ENCODE measurements at places on chromosomes 11 and 22.
A peak's percentile ranks its signal among the peaks of the same experiment; 100 is the strongest.

- H3K27me3 ChIP-seq, result no peaks in the 10 kb centered on the region
- no peak overlapping the region for H3K4me3 ChIP-seq
- H3K27ac ChIP-seq, result no peak overlapping the region
- no peaks in the 10 kb centered on the region for H3K36me3 ChIP-seq
- no peak for DNase-seq
Observed at GRCh38 chr11:72712841-72713240, 38.6 kb upstream of the PDE2A start.

DNA sequence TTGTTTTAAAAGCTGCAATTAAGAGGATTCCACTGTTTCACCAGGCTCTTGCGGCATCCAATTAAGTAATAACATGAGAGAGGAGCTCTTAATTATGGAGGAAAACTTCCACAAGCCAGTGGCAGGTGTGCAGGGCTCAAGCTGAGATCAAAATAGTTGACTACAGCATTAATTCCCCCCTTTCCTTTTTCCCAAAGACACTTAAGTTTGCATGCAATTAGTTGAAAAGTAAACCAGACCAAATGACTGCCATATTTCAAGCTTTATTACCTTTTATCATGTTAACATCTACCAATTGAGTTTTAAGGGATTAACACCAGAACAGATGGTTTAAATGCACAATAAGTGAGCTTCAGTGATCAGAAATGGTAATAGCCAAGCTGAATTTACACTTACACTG lies 32.1 kb downstream of the FAM168A start:
- no peak overlapping the region for H3K27ac ChIP-seq
- H3K4me1 ChIP-seq, result no peaks in the 10 kb centered on the region
- no peak overlapping the region for H3K4me3 ChIP-seq
- H3K36me3 ChIP-seq, result no peaks in the 10 kb centered on the region
- no peaks in the 10 kb centered on the region for H3K27me3 ChIP-seq

DNA sequence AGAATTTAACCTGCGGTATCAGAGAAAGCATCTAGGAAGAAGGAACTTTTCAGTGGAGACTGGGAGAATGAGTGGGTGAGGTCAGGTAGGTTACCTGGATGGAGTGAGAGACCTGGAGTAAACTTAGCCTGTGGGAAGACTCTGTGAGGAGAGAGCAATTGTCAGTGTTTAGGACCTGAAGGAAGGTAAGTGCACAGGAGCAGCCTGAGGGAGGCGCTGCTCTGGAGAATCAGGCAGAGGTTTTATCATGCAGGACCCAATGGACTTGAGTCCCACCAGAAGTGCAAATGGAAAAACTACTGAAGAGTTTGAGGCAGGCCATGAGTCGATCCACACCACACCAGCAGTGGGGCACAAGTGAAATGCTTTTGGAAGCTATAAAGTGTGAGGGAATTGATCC lies 10.6 kb upstream of the IFTAP start:
- H3K36me3 ChIP-seq, result no peaks in the 10 kb centered on the region
- H3K27ac ChIP-seq, result no peak overlapping the region
- DNase-seq, result no peak
- H3K27me3 ChIP-seq, result no peaks in the 10 kb centered on the region
- H3K4me3 ChIP-seq, result no peak overlapping the region
- H3K4me1 ChIP-seq, result peaks cover 1% of the 10 kb centered on the region

DNA sequence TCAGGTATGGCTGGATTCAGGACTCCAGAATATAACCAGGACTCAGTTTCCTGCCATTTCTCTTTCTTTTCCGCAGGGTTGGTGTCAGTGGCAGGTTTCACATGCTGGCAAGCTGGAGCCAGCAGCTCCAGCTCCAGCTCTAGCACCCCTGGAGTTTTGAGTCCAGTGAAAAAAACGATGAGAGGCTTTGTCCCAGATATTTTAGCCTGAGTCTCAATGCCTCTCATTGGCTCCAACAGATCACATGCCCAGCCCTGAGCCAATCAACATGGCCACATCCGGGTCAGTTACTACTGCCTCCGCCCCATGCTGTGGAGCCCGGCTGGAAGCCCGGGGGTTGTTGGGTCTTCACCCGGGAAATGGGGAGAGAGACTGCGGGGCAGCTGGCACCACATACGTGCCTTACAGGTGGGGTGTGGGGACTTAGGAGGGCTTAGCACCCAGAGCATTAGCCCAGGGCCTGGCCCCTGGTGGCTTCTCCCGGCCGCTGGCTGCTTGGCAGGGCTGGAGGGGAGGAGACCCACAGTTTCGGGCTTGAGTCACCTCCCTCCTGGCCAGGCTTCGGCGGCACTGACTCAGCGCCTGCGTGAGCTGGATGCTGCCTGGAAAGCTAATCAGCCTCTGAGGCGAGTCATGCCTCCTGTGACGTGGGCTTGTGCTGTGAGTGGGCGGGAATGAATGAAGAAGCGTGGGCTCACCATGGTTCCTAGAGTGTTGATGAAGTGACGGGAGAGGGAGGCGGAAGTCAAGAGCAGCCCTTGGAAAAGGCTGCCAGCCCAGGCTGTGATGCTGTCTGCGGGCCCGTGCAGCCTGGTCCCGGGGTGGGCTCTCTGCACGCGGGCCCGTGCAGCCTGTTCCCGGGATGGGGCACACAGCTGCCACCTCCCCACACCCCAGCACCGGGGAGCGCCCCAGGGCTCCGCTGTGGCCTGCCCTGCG lies 15.3 kb upstream of the MRTFA start:
- peaks cover 25% of the 10 kb centered on the region for H3K4me1 ChIP-seq
- H3K36me3 ChIP-seq, result no peaks in the 10 kb centered on the region
- no peaks in the 10 kb centered on the region for H3K27me3 ChIP-seq
- peak; percentile 75 for DNase-seq

- no peak for DNase-seq
- H3K36me3 ChIP-seq, result peaks cover 5% of the 10 kb centered on the region
- H3K4me3 ChIP-seq, result peak overlapping the region; percentile 85
- peak overlapping the region; percentile 92 for H3K27ac ChIP-seq
- H3K27me3 ChIP-seq, result no peaks in the 10 kb centered on the region
- peaks cover 70% of the 10 kb centered on the region for H3K4me1 ChIP-seq
Observed at GRCh38 chr11:839875-840617, 2.3 kb downstream of the POLR2L start.

DNA sequence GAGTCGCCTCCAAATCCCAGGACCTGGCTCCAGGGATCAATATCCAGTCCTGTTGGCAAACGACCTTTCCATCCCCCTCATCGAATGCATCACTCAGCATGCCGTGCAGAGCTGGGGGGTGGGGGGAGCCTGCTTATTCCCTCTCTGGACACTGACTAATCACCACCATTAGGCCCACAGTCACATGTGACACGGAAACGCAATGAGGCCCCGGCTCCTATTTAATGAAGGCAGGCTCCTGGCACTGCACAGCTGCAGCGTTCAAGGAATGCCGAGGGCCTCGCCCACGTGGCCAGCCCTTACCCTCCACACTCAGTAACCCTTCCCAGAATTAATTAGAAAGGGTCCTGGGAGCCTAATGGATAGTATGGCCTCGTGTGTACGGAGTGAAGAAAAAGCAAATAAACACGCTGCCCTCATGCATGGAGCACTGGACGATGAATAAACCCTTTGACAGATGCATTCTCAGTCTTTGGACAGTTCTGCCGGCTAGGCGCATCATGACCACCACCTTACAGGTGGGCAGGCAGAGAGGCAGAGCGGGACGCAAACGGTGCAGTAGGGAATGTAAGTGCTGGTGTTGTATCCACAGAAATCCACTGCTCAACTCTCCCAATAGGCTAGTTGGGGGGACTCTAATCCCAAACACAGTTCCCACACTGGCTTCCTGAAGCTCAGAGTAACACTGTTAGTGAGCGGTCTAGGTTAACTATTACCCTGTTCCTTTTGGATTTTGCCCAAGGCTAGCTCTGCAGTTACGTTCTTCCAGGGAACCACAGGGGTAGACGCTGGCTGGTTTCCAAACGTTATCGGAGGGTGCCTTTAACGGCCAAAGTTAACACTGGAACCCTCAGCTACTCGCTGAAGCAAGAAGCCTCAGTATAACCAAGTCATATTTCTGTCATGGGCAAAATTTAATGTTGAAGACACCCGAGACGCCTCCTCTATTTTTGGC lies 490.1 kb downstream of the OPCML start:
- DNase-seq, result no peak
- no peak overlapping the region for H3K4me3 ChIP-seq
- no peaks in the 10 kb centered on the region for H3K36me3 ChIP-seq
- no peaks in the 10 kb centered on the region for H3K4me1 ChIP-seq
- no peak overlapping the region for H3K27ac ChIP-seq
- H3K27me3 ChIP-seq, result peaks cover 20% of the 10 kb centered on the region

DNA sequence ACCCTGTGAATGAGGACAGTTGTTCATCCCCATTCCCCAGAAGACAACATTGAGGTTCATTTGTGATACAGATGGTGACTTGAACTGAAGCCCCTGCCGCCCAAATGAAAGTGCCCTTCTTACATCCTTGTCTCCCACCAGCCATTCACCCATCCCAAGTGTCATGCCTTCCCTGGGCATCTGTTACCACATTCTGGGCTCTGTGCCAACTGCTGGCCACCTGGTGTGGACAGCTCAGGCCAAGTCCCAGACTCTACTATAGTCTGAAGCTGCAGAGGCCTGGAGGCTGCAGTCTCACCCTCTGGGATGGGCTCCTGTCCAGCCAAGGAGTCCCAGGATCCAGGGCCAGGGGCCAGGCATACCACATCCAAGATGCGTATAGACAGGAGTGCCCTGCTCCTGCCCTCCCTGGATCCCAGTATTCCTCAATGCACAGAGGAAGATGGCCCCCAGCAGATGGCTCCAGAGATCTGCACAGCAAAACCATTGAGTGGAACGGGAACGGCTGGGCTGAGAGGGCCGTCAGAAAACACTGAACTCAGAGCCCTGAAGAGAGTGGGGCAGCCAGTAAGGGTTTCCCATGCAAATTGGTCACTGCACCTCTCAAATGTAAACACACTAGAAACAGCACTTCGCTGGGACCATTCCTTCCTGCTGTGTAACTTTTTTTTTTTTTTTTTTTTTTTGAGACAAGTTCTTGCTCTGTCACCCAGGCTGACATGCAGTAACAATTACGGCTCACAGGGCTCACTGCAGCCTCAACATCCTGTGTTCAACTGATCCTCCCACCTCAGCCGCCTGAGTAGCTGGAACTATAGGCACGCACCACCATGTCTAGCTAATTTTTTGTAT lies 22.8 kb downstream of the ARRB1 start:
- H3K4me1 ChIP-seq, result peaks cover 83% of the 10 kb centered on the region
- peak overlapping the region; percentile 96 for H3K27ac ChIP-seq
- H3K27me3 ChIP-seq, result no peaks in the 10 kb centered on the region
- peak; percentile 76 for DNase-seq

DNA sequence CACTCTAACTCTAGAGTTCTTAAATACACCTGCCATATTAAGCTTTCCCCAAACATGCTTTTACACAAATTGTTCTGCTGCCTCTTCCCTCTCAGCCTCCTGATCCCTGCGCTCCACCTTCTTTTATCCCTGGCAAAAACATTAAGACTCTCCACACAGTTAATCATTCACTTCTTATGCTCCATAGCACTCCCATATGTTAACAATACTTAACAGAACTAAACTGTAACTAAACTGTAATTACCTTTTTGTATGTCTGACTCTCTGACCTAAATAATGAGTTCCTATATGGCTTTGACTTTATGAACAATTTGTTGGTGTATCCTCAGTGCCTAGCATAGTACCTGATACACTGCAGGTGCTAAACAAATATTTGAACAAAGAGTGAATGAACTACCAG lies 71.8 kb downstream of the BTBD10 start:
- DNase-seq, result no peak
- no peaks in the 10 kb centered on the region for H3K27me3 ChIP-seq
- no peaks in the 10 kb centered on the region for H3K4me1 ChIP-seq
- no peak overlapping the region for H3K4me3 ChIP-seq

DNA sequence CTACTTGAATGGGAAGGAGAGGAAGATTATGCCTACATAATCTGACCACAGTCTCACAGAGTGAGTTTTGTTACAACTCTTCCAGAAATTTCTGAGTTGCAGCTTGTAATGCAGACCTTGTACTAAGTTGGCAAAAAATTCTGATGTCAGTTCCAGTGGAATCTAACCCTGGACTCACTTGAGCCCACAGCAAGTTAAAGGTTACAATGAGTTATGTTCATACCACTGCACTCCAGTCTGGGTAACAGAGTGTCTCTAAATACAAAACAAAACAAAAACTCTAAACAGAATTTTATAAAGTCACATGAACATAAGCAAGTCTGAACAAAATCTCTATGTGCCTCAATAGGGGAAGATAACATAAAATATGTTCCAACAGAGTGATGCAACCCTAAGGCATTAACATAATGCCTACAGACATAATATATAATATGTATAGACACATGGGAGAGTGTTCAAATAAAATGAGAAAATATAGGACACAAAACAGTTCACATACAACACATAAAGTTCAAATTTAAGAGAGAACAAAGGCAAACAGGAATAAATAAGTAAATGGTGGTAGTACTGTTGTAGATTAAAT lies 1.1 kb downstream of the GLYAT start:
- DNase-seq, result no peak
- no peaks in the 10 kb centered on the region for H3K4me1 ChIP-seq
- H3K4me3 ChIP-seq, result no peak overlapping the region
- no peaks in the 10 kb centered on the region for H3K36me3 ChIP-seq
- 0 out of 2 replicates have a peak, but pooled peaks cover 3% of the 10 kb centered on the region for H3K27me3 ChIP-seq

DNA sequence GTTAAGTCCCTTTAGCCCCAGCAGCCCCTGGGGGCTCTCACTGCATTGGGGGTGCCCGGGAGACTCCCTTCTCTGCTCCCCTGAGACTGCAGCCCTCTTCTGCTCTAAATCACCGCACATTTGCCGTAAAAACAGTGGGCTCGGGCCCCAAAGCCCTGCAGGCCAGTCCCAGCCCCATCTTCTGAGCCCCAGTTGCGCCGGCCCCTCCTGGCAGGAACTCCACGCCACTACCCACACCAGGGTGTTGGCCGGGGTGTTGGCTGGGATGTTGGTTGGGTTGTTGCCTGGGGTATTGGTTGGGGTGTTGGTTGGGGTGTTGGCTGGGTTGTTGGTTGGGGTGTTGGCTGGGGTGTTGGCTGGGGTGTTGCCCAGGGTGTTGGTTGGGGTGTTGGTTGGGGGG lies 23.5 kb downstream of the OTUB1 start:
- H3K27ac ChIP-seq, result no peak overlapping the region
- no peaks in the 10 kb centered on the region for H3K27me3 ChIP-seq
- peaks cover 29% of the 10 kb centered on the region for H3K4me1 ChIP-seq
- no peaks in the 10 kb centered on the region for H3K36me3 ChIP-seq
- H3K4me3 ChIP-seq, result no peak overlapping the region

DNA sequence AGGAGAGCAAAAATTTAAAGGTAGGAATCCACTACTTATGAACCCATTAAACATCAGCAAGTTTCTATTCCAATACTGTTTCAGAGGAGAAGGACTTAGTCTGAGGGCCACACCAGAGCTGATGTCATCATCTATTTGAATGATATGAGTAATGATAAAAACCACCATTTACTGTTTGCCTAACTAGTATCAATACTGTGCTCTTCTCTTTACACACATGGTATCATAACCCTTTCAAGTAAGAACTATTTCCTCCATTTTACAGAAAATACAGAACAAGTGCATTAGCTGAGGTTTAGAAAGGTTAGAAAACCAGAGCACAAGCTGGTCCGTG lies 651.3 kb upstream of the KIRREL3 start:
- H3K4me1 ChIP-seq, result no peaks in the 10 kb centered on the region
- H3K4me3 ChIP-seq, result no peak overlapping the region
- DNase-seq, result peak; percentile 36

DNA sequence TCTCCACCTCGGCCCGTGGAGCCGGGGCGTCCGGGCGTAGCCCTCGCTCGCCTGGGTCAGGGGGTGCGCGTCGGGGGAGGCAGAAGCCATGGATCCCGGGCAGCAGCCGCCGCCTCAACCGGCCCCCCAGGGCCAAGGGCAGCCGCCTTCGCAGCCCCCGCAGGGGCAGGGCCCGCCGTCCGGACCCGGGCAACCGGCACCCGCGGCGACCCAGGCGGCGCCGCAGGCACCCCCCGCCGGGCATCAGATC lies 439 bp downstream of the YAP1 start:
- peaks cover 18% of the 10 kb centered on the region for H3K36me3 ChIP-seq
- H3K4me1 ChIP-seq, result peaks cover 42% of the 10 kb centered on the region
- peak overlapping the region; percentile 95 for H3K27ac ChIP-seq
- peak overlapping the region; percentile 83 for H3K4me3 ChIP-seq
- H3K27me3 ChIP-seq, result no peaks in the 10 kb centered on the region

All from Panc1 (cell line).